Urothelium cell line (cell line): ENCODE measurements at places on chromosomes 7 and 10.
A peak's percentile ranks its signal among the peaks of the same experiment; 100 is the strongest.

DNA sequence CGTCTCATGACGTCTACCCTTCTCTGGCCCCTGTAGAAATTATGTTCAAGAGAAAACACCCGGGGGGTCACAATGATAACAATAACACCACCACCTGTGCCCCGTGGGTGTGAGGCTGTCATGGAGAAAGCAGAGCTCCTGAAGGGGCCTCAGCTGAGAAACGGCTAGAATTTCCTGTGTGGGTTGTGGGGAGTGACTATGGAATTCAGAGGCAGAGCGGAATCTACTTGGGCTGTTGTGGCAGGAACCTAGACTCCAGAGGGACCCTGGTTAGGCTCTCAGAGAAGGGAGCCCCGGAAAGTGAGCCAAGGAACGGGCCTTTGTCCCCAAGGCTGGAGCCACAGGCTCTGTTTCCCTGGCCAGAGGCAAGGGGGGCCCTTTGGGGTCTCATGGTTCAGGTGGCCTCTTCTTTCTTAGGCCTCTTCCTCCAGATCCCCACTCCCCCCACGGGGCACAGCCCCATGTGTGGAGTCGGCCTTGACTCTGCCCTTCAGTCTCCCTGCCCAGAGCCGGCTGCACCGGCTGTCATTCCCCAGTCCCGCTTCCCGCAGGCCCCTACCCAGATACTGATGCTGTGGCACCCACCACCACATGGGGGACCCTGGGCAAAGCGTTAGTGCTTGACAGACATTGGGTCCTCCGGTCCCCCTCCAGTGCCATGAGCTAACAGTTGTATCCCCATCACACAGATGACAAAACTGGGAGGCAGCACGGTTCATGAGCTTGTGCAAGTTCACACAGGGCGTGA, 6.5 kb upstream of the GIMAP8 start:
- DNase-seq: no peak

- no peak for DNase-seq
Measured at GRCh38 chr7:741850-742249, 14.8 kb upstream of the PRKAR1B start.

DNA sequence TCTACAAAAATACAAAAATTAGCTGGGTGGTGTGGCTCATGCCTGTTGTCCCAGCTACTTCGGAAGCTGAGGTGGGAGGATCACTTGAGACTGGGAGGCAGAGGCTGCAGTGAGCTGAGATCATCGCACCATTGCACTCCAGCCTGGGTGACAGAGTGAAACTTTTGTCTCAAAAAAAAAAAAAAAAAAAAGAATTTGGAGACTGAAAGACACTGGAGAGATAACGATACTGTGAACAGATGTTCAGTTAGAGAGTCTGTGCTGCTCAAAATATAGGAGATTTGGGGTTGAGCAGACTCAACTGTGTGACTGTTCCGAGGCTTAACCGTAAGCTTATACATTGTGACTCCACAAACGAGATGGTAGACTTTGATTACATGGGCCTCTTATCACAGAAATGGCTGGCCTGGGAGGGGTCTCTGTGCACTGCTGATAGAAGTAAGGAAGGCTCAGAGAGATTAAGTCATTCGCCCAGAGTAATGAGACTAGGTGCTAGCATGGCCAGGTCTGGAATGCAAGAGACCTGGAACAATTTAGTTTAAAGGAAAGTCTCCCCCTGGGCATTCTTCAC, 19.4 kb downstream of the WBP1L start:
- DNase-seq: no peak

- no peak for DNase-seq
Measured at GRCh38 chr7:74235518-74236268, 18.5 kb downstream of the RFC2 start.

- DNase-seq: no peak
Measured at GRCh38 chr7:140062118-140062527, 628 bp downstream of the PARP12 start.

- DNase-seq: no peak
Measured at GRCh38 chr7:51046103-51046466, 263.4 kb upstream of the GRB10 start.

- no peak for DNase-seq
Measured at GRCh38 chr7:90846192-90846591, 250.1 kb downstream of the CDK14 start.

DNA sequence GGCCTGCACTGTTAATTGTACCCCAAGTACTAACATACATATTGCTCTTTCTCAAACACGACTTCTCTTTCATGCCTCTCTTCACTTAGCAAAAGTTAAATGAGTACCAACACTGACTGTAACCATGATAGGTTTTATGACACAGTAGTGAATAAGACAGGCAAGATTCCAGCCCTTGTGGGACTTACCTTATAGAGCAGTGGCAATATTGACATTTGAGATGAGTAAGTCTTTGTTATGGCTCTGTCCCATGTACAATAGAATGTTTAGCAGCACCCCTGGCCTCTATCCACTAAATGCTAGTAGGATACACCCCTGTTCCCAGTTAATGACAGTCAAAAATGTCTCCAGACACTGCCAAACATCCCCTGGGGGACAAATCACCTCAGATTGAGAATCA, 11.9 kb upstream of the COL1A2 start:
- DNase-seq: no peak

DNA sequence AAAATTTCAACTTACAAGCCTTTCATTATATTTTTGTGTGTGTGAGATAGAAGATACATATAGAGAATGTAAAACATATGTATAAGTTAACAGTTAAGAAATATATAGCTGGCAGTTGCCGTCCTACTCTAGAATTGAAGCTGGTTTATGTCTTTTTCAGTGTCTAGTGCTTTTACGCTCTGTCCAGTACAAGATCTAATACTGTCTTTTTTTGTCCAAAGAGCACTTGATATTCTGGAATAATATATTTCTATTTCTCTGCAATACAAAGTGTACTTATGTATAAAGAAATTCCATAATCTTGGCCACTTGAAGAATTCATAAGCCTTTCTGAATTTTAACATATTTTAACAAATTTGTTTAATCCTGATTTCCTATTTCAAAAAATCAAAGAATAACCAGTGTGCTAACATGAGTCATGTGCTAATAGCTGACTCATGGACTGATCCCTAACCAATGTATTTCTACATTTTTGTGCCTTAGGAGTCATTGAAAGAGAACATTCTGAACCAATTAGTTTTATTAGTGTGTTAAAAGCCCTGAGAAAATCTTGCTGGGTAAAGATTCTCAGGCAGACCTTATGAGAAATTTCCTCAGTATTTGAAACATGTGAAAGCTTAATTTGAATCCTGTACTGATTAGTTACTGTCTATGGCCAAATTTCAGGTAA, 73.2 kb upstream of the CCAR1 start:
- DNase-seq: peak; percentile 40

DNA sequence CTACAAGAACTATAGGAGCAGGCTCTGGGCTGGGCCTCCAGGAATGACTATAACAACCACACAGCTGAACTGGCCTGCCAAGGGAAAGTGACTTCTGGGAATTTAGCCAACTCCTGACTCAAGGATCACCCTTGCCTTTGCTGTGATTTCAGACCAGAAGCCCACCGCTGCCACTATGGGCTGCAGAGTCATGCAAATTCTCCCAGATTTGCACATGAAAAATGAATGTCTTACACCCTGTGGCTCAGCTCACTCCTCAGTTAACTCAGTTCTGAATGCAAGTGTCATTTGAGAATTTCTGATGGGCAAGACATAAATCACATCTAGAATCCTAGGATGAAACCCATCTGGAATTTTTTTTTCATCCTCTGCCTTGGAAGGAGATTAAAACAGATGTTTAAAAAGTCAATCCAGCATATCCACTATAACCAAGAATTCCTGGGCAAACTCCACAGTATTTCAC, 186.5 kb upstream of the BET1 start:
- peak; percentile 74 for DNase-seq
